ENCODE measurements at places on chromosomes 5 and 9.

- no peak for DNase-seq
These were observed 39.8 kb upstream of the CCDC112 start for GRCh38 chr5:115336201-115336720.

GRCh38 chr5:143026380-143026779, 256.2 kb downstream of the ARHGAP26 start:
- no peak for DNase-seq

GRCh38 chr9:13023498-13023897, 248.7 kb downstream of the LURAP1L start:
- DNase-seq, result no peak

DNA sequence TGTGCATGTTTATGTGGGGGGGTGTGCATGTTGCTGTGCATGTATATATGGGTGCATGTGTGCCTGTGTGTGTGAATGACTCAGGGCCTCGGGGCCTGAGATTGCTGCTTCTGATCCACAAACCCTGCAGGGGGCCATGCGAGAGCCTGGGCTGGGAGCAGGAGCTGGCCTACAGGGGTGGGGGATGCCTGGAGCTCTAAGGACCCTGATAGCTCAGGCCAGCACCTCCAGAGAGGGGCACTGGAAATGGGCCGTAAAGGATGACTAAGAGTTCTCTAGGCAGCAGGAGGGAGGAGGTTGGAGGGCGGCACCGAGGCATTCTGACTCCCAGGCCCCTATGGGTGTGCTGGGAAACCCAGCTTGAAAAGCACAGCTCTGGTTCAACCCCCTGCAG, 6.9 kb upstream of the UBAC1 start:
- DNase-seq, result no peak

- DNase-seq, result no peak
These were observed 107.8 kb downstream of the SMIM23 start for GRCh38 chr5:171893290-171893886.

GRCh38 chr5:108521011-108521700, 139.3 kb upstream of the FBXL17 start:
- DNase-seq, result no peak

DNA sequence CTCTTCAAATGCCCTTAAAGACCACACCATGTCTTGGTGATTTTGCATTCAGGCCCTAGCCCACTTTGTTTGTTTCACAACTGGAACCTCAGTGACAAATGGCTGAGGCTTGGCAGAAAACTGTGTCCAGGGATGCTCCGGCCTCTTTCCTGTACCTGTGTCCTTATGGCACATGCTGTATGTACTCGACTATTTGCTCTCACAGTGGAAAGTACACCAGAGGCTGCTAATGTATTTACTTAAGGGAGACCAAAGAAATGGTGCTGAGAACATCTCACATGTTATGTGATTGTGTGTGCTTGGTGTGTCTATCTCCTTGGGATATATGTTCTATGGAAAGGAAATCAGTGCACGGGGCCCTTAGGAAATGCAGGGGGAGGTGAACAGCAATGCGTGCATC, 263.3 kb downstream of the GADD45G start:
- no peak for DNase-seq

DNA sequence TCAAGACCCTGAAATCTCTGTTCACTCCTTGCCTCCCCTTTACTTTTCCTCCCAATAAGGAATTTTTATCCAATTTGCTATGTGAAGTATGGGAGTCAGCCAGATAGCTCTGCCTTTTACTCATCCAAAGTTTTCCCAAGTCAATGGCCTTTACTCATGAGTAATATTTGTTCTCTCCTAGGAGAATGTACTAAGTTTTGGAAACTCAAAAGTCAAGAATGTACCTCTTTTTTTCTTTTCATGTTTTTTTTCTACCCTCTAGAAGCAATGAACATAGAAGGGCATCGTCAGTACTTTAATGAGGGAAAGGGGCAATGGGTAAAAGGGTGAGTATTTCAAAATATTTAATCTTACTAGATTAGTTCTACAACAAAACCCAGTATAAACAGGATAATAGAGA, 140.2 kb upstream of the SGCD start:
- DNase-seq, result no peak

- no peak for DNase-seq
These were observed 516.6 kb upstream of the MEF2C start for GRCh38 chr5:89399548-89399947.

DNA sequence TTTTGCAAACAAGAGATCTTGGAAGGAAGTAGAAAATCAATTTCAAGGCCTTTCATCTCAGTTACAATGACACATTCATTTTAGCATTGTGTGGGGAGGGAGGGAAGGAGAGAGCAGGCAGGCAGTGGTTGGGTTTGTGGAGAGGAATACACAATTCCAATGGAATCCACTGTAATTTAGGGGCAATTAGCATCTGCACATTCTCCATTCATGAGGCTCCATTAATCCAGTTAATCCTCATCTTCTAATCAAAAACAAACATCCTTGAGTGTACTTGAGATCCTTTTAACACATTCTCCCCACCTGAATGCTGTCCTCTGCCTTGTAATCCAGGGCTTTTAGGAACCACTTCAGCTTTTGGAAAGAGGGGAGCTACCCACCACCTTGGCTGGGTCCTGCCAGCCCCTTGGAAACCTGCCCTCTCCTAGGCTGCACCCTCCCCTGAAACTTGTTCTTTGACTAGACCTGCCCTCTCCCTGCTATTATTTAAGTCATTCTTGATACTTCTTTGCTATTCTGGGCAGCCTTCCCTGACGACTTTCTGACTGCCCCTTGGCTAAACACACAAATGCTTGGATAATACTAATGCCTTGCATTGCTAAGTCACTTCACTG, 271.2 kb downstream of the SLIT3 start:
- no peak for DNase-seq

DNA sequence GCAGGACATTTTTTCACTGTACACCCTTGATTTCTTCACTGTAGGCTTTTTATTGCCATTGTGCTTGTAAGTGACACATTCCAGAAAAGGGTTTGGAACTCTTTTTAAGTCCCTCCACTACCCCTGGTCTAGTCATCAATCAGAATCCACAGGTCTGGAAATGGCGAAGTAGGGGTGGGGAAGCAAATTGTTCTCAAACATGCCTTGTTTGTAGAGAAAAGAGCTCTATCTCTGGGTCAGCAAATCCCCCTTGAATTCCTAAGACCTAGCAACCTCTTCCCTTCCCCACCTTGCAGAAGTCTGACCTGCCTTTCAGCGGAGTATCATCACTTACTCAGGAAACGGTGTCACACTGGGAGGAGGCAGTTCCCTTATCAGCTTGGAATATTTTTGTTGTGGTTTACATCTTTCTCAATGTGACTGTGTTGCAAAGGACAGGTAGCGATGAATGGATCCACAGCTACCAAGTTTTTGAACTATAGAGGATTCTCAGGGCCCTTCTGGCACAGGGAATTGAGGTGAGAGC, 3.2 kb downstream of the SH3RF2 start:
- DNase-seq, result no peak

DNA sequence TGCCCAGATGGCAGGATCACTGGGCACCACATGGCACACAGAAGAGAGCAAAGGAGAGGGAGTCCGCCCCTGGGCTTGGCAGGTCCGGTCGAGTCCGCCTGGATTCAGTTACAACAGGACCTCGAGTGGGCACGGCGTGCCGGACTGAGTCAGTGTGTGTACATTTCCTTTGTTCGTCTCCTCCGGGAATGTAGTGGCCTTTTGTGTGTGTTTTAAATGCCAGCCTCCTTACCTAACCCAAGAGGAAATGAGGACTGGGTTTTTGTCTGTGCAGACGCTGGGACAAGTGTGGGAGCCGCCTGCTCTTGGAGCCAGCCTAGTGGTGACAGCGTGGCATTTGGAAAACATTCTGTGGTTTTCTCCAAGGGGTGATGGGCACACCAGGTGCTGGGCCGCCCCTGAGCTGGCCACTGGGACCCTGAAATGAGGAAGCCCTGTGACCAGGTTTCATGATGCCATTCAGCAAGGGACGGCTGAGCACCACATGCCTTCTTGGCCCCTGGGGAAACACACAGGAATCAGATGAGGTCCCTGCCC, 9.6 kb downstream of the NEK6 start:
- no peak for DNase-seq

- no peak for DNase-seq
These were observed 83.4 kb upstream of the PCA3 start for GRCh38 chr9:76680716-76681425.

- DNase-seq, result no peak
These were observed 624.2 kb upstream of the ZNF608 start for GRCh38 chr5:125370461-125371205.

DNA sequence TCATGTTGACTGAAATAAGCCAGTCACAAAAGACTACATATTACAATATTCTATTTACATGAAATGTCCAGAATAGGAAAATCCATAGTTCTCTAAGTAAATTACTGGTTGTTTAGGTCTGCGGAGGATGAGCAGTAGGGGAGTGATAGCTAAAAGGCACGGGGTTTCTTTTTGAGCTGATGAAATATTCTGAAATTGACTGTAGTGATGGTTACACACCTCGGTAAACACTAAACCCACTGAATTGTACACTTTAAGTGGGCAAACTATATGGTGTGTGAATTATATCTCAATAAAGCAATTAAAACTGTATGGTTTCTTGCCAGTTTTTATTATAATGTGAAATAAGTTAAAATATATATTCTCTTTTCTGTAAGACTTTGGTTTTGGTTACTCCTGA, 77.7 kb upstream of the TMED7 start:
- DNase-seq, result no peak

DNA sequence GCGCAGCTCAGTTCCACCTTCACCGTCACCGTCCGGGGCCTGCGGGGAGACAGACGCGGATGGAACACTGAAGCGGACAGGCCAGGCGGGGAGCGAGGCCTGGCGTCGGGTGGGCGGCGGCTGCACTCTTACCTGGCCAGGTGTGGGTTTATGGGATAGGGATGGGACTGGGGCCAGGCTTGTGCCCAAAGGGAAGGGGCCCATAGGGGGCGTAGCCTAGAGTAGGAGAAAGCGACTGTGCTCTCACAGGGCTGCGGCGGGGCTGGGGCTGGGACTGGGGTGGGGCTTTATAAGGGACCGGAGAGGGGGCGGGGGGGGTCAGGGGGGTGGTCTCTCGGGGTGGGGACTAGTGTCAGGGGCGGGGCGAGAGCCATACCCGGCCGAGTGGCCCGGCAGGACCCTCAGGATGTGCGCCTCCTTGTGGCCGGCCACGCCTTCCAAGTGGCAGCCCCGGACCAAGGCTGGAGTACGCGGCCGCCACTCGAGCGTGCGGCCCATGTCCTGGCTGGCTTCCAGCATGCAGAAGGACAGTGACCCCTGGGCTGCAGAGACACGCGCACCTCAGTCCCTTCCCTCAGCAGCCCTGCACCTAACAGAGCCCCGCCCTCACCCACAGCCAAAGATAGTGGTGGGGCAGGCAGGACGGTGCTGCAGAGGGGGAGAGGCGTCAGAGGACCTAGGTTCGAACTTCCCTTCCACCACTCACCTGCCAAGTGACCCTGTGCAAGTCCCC, 22.8 kb downstream of the FPGS start:
- DNase-seq, result no peak

DNA sequence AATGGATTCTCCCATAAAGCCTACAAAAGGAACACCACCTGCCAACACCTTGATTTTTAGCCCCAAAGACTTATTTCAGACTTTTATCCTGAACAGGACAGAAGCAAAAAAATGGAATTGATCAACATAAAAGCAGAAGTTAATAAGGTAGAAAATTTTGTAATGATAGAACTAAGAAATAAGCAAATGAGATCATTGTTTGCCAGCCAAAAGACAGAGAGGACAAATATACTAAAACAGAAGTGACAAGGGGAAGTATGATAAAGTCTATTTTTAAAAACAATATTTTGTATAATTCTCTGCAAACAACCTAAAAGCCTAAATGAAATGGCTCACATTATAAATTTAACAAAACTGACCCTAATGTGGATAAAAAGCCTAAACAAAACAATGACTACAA, 110.5 kb upstream of the PRSS3 start:
- no peak for DNase-seq

DNA sequence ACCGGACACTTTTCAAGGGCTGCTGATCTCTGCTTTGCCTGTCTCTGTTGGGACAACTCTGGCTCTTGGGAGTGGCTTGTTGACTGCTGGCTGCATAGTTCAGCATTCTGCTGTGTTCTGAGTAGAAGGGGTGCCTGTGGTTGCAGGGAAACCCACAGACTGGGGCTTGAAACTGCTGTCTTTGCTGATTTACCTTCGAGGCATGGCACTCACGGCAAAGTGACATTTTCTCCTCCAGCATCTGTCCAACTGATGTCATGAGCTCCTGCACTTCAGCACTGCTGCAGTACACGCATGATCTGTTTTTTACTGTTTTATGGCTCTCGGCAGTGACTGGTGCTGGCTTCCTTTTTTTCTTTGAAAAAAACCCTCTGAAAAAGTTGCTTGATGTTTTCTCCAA, 69.2 kb downstream of the SPATA31D1 start:
- DNase-seq, result no peak

DNA sequence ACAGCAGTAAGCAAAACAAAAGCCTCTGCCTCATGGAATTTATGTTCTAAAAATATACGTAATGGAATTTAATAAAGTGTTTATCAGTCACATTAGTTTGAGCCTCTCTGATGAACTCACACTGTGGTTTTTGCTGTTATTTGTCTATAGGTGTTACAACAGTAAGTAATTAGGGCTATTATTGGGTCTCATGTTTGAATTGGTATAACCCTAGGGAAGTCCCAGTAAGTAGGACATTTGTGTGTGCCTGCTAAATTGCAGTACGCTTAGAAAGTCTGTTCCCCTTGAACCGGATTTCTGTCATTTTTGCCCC, 197.6 kb downstream of the NR3C1 start:
- DNase-seq, result no peak

DNA sequence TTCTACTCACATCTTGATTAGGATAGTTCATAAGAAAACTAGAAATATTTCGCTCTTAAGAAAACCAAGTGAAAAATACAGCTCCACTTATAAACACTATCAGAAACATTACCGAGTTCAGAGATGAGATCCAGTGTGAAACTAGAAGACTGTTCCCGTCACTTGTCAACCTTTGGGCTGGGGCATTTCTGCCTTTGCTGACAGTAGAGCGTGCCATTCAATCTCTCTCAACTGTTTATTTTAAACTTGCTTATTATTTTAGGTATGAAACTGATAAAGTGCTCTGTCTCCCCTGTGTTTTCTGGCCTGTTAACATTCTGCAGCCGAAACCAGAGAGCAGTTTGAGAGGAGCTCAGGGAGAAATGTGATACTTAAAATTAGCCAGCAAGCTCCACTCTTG, 16.7 kb downstream of the MRRF start:
- no peak for DNase-seq

GRCh38 chr9:116002624-116003023, 151.0 kb upstream of the PAPPA start:
- no peak for DNase-seq

DNA sequence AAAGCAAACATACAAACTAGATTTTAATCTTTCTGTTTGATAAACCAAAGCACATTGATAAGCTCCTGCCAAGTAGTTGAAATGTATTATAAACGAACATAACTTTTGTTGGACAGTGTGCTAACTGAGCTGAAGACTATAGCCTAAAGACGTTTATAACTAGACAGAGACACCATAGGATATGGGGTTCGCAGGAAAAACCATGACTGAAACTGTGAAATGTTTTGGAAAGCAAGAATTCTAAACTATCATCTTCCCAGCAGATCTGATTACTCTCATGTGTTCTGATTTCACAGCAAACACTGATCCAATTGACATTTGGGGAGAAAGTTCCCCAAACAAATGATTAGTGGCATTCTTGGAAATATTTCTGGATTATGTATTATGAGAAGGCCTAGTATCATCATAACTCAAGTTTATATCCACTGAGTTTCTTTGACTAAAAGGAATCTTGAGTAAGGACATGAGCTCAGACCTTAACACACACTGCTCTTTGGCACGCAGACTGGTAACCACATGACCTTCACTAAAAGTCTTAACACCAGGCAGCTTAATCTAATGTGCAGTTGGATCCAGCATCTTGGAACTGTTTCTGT, 375.2 kb downstream of the ZNF608 start:
- DNase-seq, result no peak

- DNase-seq, result no peak
These were observed 26.5 kb upstream of the PCSK1 start for GRCh38 chr5:96459313-96460121.

All from CD4-positive, alpha-beta T cell treated with Interleukin-21 for 1 hour (primary cell).